ENCODE measurements at places on chromosomes 5 and 9.

GRCh38 chr5:54403121-54403520 is 52.4 kb upstream of the HSPB3 start:
- DNase-seq: no peak

- DNase-seq: no peak
Observed at GRCh38 chr5:58335518-58335917, 124.4 kb downstream of the PLK2 start.

GRCh38 chr5:1538741-1539392 is 15.1 kb upstream of the LPCAT1 start:
- no peak for DNase-seq

DNA sequence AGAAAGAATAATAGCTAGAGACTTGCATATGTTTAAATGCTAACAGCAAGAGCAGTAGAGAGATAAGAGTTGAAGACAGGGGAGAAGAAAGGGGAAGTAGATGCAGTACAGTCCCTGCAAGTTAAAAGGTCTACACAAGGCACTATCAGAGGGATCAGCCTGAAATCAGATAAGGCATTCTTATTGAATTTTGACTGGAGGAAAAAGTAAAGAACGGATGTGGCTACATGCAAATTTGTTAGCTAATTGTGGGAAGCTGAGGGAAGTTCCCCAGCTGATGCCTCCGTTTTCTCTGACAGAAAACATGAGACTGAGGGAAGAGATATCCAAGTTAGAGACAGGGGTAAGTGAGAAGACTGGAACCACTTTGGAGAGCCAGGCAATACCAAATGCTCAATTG is 12.9 kb upstream of the RHOBTB3 start:
- DNase-seq: peak; percentile 58

- DNase-seq: no peak
Observed at GRCh38 chr5:176466245-176466871, 18.2 kb downstream of the FAF2 start.

DNA sequence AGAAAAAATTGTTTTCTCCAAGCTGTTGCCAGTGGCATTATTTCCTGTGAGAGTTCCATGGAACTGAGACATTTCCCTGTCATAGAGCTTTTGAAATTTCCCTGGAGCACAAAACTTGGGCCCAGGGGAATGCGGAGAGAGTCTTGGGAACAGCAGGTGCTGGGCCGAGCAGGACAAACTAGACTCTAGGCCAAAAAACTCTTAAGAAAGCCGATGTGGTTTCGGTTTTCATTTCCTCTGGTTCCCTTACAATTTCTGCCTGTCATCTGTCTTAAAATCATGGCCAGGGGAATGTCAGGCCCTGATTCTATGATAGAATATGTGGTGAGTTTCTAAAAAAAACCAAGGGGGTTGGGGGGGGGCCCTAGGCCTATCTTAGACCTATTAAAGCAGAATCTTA is 4.6 kb downstream of the SLC35A4 start:
- no peak for DNase-seq

GRCh38 chr9:134221273-134222017 is 57.1 kb upstream of the RNU6ATAC start:
- no peak for DNase-seq

DNA sequence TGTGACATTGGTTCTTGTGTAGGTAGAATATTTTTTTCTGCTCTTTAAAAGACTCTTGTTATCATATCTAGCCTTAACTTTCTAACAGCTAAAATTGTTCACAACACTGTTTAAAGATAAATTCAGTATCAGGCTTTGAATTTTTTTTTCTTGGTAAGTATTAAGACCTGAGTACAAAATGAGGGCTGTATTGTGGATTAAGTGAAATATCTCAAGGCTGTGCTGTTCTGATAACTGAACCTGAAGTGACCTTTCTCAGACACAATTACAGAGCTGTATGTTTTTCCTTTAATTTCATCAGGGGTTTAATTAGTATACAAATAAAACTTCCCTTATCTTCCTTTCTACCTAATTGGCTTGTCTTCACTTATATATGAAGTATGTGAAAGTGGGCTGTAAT is 290.5 kb downstream of the CCDC171 start:
- no peak for DNase-seq

- DNase-seq: no peak
Observed at GRCh38 chr5:4065472-4066320, 470.1 kb downstream of the IRX1 start.

- no peak for DNase-seq
Observed at GRCh38 chr5:139451878-139452660, 10.5 kb downstream of the ECSCR start.

GRCh38 chr5:58450018-58450417 is 9.9 kb downstream of the PLK2 start:
- peak; percentile 26 for DNase-seq

DNA sequence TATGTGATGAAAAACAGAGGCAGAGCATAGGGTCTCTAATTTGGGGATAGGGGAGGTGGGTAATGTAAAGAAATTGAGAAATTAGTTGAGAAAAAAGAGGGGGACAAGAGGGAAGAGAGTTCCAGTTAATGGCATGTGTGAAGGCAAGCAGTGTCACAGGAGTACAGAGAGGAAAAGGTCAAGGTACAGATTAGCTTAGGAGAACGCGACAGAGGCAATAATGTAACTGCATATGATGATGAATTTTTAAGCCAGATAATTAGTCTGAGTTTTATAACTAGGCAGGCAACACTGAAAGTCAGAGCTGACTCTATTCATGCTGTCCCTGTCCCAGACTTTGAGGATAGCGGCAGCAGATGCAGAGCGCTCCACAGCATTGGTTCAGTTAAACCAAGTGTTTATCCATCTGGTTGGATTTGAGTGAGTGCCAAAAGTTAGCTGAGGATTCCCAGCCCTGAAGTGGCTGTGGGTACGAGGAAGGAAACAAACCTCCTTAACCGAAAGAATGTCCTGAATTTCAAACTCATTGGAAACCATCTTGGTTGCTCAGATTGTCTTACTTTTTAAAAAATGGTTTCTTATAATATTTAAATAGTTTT is 315.2 kb downstream of the ARHGAP26 start:
- peak; percentile 43 for DNase-seq

Data from Daoy (cell line).